ENCODE measurements at places on chromosomes 1 and 21.

DNA sequence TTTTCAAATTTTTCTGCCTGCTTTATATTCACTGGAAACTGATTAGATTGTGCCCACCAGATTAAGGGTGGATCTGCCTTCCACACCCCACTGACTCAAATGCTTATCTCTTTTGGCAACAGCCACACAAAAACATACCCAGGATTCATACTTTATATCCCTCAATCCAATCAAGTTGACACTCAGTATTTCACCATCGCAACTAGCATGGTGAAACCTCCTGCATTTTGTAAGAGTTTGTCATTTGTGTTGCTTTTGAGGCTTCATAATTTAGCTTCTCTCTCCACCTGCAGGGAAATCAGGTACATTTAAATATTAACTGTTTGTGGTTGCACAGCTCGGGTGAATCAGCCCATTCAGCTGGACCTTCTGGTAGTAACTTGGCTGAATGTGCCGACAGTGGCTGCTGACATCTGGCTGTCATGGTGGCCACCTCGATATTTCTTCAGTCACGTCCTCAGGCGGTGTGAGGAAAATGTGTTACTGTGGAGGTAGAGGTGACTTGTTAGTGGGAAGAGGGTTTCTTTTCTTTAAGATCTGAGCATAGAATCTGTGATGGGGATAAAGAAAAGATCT lies 224.0 kb downstream of the PTBP2 start:
- DNase-seq: no peak

GRCh38 chr1:14626869-14627607 lies 28.6 kb downstream of the KAZN start:
- DNase-seq: no peak

GRCh38 chr1:154344977-154345837 lies 19.9 kb downstream of the ATP8B2 start:
- peak; percentile 58 for DNase-seq

- no peak for DNase-seq
Measured at GRCh38 chr1:184215274-184215925, 163.9 kb downstream of the TSEN15 start.

- DNase-seq: no peak
Measured at GRCh38 chr1:182703539-182703938, 19.2 kb upstream of the RGS8 start.

DNA sequence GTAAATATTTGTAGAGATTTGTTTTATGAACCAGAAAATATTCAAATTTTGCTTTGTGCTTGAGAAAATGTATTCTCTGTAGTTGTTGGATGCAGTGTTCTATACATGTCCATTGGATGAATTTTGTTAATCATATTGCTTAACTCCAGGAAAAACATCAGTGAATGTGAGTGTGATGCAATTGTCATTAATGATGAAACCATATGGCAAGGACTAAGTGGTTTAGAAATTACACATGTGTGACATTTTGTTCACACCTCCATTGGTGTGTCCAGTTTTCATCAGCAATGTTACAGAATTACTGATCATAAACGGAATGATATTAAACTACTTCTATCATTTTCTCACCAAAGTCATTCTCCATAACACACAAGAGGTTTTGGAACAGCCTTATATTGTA lies 151.8 kb upstream of the ST6GALNAC5 start:
- DNase-seq: no peak

GRCh38 chr1:48043622-48044021 lies 46.4 kb upstream of the TRABD2B start:
- DNase-seq: no peak

- DNase-seq: no peak
Measured at GRCh38 chr21:42308914-42309752, 6.1 kb downstream of the TFF3 start.

DNA sequence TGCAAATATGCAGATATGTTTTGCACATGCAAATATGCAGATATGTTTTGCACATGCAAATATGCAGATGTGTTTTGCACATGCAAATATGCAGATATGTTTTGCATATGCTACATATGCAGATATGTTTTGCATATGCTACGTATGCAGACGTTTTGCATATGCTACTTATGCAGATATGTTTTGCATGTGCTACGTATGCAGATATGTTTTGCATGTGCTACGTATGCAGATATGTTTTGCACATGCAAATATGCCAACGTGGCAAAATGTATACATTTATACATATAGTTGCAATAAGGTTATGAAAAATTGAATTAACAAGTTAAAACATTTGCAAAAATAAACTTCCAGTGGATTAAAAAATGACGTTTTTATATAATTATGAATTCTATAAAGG lies 30.8 kb upstream of the TP53BP2 start:
- no peak for DNase-seq

GRCh38 chr21:45177039-45177438 lies 102.7 kb downstream of the ADARB1 start:
- no peak for DNase-seq

- no peak for DNase-seq
Measured at GRCh38 chr1:187411118-187411517, 582.4 kb downstream of the PLA2G4A start.

GRCh38 chr1:219041141-219041540 lies 132.5 kb upstream of the LYPLAL1 start:
- peak; percentile 1 for DNase-seq

GRCh38 chr1:167663002-167663772 lies 33.2 kb downstream of the RCSD1 start:
- peak; percentile 70 for DNase-seq

GRCh38 chr1:53060579-53060978 lies 1.4 kb upstream of the PODN start:
- DNase-seq: peak; percentile 64

GRCh38 chr1:159012495-159012894 lies 2.8 kb downstream of the IFI16 start:
- no peak for DNase-seq

- DNase-seq: peak; percentile 83
Measured at GRCh38 chr1:244461245-244462071, at the start of gene CATSPERE. Gene CATSPERE, plus strand, starts transcription at chr1:244461273. Its CDS starts 157 bp downstream, at chr1:244461430.

DNA sequence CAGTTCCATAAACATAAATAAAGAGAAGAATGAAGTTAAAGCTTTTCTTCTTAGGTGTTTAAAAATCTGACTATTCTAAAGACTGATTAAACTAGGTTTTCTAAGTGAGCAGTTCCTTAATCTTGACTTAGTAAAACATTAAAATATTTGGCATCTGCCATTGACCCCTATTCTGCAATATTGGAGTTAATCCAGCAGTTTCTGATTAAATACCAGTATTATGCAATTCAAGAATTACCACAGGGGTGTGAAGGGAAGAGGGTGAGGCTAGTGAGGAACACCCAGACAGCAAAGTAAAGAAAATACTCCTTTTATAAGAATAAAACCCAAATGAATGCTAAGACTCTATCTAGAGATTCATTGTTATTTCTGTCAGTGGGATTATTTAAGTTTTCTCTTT lies 40.9 kb downstream of the CLIC4 start:
- no peak for DNase-seq

- no peak for DNase-seq
Measured at GRCh38 chr1:171083222-171083621, 7.5 kb upstream of the FMO3 start.

DNA sequence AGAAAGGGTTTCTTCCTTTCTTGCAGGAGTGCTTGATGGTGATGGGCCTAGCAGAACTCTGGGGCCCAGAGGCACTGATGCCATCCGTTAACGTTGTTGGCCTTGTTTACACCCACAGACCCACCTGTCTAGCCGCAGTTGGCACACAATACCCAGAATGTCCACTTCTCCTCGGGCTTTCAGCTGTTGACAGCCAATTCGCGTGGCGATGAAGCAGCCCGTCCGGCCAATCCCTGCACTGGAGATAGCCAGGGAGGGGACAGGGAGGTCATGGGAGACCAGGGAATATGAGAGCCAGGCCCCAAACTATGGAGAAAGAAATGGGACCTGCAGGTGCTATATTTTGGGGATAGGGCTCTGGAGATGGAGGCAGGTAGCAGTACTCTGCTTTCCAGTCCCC lies 5.7 kb upstream of the ARL8A start:
- DNase-seq: no peak

GRCh38 chr1:102776071-102776470 lies 332.3 kb downstream of the COL11A1 start:
- DNase-seq: no peak

DNA sequence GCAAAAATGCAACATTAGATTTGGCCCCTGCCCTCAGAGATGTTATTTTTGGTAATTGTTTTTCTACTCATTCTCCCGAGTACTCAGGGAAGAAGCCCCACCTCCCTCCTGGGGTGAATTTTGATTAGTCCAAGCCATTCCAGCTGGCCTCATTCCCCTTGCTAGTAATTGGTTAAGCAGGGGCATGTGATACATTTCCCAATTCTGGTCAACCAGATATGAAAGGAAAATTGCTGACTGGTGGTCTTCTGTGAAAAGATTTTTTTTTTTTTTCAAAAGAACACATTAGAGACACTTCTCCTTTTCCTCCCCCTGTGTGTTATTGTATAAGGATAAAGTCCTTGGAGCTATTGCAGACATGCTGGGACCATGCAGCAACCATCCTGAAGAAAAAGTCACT lies 71.1 kb upstream of the AKT3 start:
- no peak for DNase-seq

DNA sequence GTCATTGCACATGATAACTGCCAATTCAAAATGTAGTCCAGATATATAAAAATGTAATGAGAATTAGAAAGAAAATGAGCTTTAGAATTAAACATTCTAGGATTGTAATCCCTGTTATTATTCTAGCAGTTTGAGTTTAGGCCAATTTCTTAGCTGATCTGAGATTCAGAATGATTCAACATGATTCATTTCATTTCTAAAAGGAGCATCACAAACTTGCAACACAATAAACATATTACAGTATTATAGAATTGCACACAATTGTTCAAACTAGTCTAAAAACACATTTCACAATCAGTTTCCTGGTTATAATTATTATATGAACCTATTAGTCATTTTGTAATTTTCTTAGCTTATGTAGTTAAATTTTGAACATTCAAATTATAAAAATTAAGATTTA lies 43.3 kb upstream of the TSHB start:
- DNase-seq: no peak

GRCh38 chr21:45286671-45287437 lies 841 bp downstream of the POFUT2 start:
- peak; percentile 47 for DNase-seq

GRCh38 chr1:205339717-205340116 lies 17.0 kb downstream of the KLHDC8A start:
- no peak for DNase-seq

- DNase-seq: no peak
Measured at GRCh38 chr1:214285610-214286440, 4.9 kb downstream of the SMYD2 start.

DNA sequence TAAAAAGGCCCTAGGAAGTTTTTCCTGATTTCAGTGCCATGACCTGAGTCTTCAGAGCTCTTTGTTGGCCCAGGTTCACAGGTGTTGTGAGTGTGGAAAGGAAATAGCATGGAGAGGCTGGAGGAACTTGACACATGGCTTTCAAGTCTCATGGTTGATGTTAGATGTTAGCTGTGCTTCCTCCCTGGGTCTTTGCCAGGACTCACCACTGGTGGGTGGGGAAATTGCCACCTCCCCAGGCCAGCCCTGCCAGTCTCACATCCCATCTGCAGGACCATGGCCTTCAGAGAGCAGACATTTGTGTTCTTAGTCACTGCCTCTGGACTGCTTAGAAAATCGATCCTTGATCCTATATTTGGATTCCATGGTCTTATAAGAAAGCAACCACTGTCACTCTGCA lies 383.2 kb downstream of the DISC1 start:
- no peak for DNase-seq

DNA sequence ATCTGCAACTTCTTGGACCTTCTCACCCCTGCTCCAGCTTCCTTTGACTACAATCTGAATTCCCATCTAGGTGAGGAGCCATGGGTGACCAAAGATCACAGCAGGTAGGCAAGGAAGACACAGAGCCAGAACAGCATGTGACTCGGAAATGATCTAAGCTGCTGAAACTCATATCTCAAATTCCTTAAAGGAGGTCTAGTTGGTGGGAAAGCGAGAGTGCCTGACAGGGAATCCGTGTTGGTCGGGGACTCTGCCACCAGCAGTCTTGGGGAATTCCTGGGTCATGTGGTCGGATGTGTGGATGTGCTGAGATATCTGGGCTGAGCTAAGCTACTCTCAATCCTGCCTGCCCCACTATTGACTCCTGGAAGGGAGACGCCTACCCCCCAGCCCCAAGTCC lies 3.2 kb upstream of the NUAK2 start:
- no peak for DNase-seq

DNA sequence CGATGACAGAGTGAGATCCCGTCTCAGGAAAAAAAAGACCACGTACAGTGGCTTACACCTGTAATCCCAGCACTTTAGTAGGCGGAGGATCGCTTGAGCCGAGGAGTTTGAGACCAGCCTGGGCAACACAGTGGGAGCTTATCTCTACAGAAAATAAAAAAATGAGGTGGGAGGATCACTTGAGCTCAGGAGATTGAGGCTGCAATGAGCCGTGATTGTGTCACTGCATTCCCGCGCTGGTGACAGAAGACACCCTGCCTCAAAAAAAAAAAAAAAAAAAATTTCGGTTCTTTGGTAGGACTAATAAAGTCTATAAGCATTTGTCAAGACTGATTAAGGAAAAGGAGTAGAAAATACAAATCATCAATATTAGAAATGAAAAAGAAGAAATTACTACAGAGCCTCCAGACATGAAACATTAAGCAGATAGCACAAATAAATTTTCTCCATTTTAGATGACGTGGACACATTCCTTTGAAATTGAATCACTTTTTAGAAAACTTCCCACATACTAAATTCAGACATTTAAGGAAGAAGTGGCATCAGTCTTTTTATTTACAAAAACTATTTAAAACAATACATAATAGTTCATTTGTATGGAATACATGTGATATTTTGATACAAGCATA lies 30.4 kb downstream of the MORC3 start:
- DNase-seq: peak; percentile 41

- DNase-seq: no peak
Measured at GRCh38 chr1:52632732-52633290, at the start of gene SHISAL2A. Gene SHISAL2A, plus strand, starts transcription at chr1:52633168. Its CDS starts 326 bp downstream, at chr1:52633494.

GRCh38 chr1:31354283-31354682 lies 18.6 kb downstream of the FABP3 start:
- no peak for DNase-seq

DNA sequence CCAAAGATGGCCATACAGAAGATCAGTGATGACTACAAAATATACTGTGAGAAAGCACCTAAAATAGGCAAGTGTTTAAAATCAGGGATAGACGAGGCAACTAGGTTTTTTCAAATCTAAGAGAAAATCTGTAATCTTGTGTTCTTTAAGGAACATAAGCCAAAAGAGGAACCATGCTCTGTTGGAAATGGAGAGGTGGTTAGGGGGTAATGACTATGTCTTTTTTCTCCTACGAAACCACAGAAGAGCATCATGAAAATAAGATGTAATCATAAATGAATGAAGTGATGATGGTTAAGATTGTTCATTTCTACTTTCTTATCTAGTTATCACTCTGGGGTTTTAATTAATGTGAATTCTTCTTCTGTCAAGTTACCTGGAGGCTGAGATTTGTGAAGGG lies 43.1 kb downstream of the RGSL1 start:
- DNase-seq: no peak

DNA sequence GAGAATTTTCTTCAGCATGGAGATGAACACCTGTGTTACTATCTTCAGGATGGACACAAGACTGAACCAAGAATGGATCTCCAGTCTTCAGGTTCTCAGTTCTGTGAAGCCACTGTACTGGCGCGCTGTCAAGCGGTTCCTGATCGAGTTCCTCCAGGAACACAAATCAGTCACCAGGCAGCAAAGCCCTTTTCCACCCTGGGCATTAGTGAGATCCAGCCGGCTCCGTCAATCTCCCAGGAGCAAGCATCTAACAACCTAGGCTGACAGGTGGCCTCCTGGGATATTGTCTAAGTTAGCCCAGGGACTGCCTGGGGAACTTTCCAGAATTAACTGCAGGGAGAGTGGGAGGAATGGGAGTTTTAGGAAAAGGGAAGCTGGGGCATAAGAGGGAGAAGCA lies 9.7 kb upstream of the IGFN1 start:
- DNase-seq: no peak

All from hepatic stellate cell (primary cell).